Right cardiac atrium (tissue), 5 donors: ENCODE measurements at places on chromosomes 12 and 14. TPM values are rescaled to one million over a fixed set of nuclear protein-coding genes. Genes with fewer than 3 reads are reported as not detected.
A peak's percentile ranks its signal among the peaks of the same experiment; 100 is the strongest.

DNA sequence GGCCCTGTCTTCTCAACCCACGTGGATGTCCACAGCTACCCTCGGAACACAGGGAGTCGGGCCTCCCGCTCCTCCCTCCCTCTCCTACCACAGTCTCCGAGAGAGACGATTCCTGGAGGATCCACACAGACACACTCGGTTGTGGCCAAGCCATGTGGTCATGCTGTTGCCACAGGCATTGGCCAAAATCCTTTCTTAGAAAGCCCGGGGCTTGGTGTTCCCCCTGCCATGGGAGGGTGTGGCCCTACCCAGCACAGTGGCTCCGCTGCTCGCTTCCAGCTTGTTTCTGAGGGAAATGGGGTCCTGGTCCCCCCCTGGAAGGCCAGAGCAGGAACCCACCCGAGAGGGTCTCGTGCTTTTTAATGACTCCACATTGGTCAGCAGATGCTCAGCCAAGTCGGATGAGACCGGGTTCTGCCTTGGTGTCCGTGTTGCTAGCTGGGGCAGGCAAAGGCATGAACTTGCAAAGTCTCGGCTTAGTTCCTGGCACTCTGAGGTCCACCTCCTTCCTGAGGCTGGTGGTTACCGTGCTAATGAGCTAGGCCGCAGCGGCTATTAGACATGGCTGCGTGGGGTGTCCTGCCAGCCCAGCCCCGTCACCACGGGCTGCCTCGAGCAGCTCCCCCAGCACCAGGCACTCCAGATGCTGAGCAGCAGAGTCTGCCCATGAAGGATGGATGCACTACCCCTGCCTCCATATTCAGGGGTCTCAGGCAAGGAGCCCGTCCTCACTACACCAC, 46.8 kb upstream of the MEG3 start:
- no peak for DNase-seq

DNA sequence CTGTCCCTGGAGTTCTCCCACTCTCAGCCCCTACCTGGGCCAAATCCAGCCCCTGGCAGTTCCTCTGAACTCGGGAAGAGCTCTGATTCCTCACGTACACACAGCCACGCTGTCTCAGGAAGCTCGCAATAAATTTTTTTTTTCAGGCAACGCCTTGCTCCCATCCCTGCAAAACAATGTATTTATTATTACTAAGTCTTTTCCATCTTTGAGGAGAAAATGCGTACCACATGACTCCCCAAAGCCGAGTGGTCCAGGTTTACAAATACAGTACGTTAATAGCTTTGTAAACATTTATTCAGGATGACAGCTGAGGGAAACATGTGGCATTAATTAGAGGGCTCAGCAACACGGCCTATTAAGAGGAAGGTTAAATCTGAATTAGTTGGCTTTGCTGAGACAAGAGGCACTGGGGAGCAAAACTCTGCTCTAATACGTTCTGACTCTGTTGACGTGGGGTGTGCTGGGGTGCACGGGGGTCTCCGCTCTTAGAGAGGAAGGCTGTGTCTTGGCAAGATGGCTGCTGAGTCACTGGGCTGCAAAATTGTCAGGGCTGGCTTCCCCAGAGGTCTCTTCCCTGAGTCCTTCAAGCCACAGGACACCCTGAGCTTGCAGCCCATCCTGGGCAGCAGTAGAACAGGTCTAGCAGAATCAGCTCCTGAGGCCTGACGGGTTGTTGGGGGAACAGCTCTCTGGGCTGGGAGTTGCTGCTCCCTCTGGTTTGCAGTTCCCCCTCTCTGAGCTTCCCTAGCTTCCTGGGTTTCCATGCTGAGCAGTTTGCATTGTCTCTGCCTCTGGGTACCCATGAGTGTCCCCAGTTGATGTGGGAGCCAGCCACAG, 185.2 kb upstream of the TBX3 start:
- no peak for DNase-seq

DNA sequence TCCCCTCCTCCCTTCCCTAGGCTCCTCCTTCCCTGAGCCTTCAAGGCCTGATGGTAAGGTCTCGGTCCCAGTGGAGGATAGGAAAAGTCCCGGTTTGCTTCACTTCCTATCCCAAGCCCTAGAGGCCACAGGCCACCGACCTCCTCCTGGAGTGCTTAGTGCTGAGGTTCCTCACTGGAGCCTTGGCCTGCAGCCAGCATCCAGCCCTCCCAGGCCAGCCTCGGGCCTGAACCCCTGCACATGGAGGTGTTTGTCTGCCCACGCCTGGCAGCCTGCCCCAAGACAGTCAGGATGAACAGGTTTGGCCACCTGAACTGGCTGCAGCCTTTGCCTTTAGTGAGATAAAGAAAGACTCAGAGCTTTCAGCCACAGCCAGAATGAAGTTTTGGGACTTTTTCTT, 15.8 kb upstream of the KRT7 start:
- peak; percentile 38 for DNase-seq

- no peak for DNase-seq
Measured at GRCh38 chr14:70096866-70097265, 91.9 kb downstream of the SLC8A3 start.

GRCh38 chr14:104149617-104150135, 11.3 kb downstream of the KIF26A start:
- DNase-seq = peak; percentile 76

DNA sequence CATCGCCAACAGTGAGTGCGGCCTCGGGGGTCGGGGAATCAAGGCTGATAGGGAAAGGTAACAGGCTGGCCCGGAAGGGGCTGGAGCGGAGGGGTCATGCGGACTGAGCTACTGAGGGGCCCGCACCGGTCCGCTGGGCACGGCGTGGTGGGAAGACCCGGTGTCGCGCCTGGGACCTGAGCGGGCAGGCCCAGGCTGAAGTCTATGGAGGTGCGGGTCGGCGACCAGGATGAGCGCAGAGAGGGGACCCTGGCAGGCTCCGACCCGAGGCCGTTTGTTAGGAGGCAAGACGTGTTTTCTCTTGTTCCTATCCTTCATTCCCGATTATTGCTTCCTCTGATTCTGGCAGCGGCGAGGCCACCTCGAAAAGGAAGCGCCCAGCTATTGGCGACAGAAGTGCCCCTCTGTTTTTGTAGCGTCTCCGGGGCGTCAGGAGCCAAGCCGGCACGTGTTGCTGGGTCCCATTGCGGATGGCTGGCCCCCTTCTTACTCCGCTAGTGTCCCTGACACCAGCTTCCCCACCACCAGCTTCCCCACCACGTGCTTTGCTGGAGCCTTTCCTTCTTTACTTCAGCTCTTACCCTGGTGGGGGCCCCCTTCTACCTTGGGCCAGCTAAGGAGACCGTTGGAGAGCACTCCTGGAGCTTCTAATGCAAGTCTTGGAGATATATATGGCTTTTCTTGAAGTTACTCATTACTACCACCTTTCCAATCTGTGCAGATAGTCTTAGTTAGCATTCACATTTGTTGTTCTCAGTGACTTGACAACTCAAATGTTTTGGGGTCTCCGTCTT, 653 bp downstream of the PA2G4 start:
- DNase-seq = peak; percentile 52

- DNase-seq = no peak
Measured at GRCh38 chr12:12582895-12583303, 20.2 kb upstream of the DUSP16 start.

GRCh38 chr14:101731187-101732080, 30.1 kb upstream of the PPP2R5C start:
- peak; percentile 62 for DNase-seq

GRCh38 chr12:101040936-101041335, 169.1 kb downstream of the SLC5A8 start:
- no peak for DNase-seq

- DNase-seq = no peak
Measured at GRCh38 chr12:5000204-5000603, 43.5 kb upstream of the KCNA5 start.

DNA sequence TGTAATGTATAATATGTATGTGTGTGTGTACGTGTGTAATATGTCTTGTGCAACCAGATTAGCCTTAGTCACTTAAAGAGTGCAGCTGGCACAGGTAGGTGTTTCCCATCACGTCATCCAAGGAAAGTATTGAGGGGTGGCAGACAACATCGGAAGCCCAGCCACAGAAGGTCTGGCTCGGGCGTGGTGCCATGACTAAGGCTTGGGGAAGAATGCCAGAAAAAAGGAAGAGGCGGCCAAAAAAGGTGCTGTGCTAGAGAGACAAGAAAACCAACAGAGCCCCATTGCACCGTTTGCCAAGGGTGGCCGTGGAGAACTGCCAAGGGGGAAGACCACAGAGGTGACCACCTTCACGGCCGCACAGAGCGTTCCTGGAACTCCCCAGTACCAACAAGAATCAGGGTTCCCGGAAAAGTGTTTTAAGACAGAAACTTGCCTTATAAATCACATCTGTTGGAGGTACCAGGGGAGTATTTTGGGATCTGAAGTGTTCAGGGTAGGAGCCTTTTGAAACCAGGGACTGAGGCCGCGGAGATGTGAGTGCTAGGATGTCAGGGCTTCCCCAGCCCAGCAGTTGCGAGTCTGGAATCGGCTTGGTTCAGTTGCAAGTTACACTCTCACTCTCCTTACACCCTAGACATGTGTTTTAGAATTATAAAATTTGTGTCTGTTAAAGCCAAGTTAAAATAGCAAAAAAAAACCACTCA, 131.2 kb upstream of the DYRK2 start:
- DNase-seq = peak; percentile 42

GRCh38 chr14:87387806-87388205, 605.2 kb downstream of the GALC start:
- DNase-seq = no peak

DNA sequence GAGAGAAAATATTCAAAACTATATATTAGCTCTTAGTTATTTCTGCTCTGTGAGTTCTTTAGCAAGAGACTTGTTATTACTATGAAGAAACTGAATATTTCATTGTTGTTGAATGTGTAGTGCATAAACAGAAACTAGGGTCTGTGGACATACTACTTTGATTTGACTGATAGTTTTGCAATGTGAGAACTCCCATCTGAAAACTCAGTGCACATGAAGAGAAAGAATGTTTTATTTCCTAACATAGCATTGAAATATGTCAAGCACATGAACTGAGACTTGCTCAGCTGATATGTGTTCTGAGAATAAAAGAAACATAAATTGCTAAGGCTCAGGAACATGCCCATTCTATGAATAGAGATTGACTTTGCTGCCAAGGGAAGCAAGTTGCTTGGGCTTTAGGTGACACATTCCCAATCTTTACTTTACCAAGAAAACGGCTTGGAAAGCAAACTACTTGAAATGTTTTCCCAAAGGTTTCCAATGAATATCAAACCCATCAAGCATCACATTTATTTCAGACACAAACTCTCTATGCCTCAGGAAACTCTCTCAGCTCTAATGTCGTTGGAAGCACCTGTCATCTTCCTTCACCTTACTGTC, 290.4 kb downstream of the SLC16A7 start:
- DNase-seq = no peak

DNA sequence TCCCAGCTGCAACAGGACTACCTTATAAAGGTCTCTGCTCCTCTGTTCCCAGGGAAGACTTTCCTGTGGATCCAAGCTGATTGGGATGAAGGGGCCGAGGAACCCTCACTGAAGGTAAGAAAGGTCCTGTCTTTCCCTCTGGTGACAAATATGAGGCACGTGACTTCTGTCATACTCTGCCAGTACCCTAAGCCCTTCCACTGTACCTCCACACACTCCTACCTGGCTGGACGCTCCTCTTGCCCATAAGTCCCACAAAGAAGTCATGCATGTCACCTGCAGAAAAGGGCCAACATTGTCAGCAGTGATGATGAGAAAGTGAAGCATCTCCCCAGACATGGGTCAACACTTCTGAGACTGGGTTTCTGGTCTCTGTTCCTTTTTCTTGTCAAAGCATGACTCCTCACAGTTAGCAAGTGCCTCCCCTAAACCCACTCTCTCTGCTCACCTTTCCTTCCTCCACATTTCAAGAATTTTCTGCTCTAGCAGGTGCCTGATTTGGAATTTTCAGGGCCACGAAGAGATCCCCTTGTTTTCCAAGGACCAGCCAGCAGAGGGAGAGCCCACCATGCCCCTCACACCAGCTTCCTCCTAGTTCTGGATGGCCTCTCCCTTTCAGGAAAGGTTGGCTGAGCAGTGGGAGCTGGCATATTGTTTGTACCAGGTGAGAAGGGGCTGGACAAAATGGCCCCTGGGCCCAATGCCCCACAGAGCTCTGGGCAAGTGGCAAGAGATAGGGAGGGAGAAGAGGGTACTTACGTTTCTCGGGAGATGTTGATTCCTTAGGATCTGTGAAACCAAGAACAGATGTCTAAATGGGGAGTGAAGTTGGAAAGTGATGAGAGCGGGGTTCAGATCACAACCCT, 3.5 kb downstream of the TAC3 start:
- no peak for DNase-seq

- peak; percentile 94 for DNase-seq
Measured at GRCh38 chr12:131912518-131913274, 16.4 kb upstream of the PUS1 start.

- no peak for DNase-seq
Measured at GRCh38 chr12:31015215-31015614, 58.4 kb upstream of the DDX11 start.

DNA sequence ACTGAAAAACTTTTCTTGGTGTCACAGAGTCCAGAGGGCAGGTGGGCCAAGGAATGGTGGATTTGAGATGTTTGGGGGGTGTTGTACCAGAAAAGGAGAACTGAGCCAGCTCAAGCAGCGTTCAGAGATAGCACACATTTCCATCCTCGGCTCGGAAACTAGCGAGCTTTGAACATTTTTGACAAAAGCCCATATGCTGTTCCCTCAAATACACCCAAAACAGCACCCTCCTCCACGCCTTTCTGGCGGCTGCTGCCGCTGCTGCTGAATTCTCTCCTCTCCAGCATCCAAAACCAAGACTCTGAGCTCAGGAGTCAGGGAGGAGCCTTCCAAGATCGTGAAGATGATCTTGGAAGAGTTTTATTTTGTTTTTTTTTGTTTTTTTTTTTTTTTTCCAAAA, 961 bp downstream of the SRRM4 start:
- DNase-seq = no peak

- no peak for DNase-seq
Measured at GRCh38 chr14:101017806-101018560, 114.5 kb upstream of the RTL1 start.

DNA sequence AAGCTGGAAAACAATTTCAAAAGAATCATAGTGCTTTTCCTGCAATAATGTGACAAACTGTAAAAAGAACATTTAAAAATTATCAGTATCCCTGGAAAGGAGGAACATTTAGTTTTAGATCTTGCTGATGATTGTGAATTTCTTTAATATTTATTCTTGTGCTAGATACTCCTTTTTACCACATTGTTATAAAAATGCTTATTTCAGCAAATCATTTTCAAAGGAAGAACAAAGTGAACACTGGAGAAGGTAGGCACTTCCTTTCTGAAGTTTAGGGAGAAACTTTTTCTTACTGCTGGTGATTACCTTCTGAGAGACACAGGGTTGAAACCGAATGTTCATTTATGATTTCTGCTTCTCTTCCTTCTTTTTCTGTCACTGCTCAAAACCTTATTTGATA, 45.1 kb upstream of the C12orf75 start:
- no peak for DNase-seq

- no peak for DNase-seq
Measured at GRCh38 chr12:131229426-131230339, 276.0 kb downstream of the ADGRD1 start.

GRCh38 chr12:80460972-80461371, 16.9 kb downstream of the PTPRQ start:
- DNase-seq = no peak

- DNase-seq = no peak
Measured at GRCh38 chr12:103493199-103493598, 2.6 kb downstream of the C12orf42 start.

ORAI1 gene
- 9.4 TPM for total RNA-seq

C12orf50 gene
- total RNA-seq = not detected

FOXG1 gene
- total RNA-seq = not detected

OLR1 gene
- 0.71 TPM for total RNA-seq

ZNF891 gene
- 1.3 TPM for total RNA-seq

RASSF9 gene
- 3.4 TPM for total RNA-seq
